Peyer's patch (tissue), 4 donors: ENCODE measurements at places on chromosomes 13 and 19. TPM values are rescaled to one million over a fixed set of nuclear protein-coding genes. Genes with fewer than 3 reads are reported as not detected.

GRCh38 chr19:2702170-2703076 lies at the start of gene GNG7:
GNG7 (minus strand) TSS chr19:2702694; CDS start chr19:2520688, 182,006 bp downstream.
- DNase-seq, result peak; percentile 97

DNA sequence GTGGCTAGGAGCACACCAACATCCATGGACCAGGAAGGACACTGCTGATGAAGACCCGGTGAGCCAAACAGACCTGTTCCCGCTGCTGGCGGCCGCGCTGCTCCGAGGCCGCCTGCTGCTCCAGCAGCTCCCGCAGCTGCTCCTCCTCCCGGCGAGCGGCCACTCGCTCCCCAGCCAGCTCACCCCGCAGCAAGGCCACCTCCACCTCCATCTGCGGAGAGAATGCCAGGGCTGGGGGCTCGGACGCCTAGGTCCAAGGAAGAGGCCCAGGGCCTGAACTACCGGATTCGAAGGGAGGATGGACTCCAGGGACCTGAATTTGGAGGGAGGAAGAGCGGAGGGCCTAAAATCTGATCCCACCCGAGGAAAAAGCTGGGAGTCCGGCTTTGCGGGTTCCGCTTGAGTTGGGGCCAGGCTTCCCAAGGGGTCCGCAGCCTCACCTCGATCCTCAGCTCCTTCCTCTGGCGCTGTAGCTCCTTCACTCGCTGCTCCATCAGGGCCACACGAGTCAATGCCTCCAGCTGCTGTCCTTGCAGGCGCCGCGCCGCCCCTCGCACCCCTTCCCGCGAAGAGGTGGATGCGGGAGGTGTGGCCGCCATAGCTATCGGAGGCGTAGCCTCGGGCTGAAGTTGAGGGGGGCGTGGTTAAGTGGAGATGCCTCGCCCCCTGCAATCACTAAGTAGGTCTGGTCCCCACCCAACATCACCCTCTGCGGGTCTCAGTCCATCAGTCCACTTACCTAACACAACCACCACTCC lies 2.7 kb downstream of the PHLDB3 start:
- no peak for DNase-seq

GRCh38 chr13:39712626-39713025 lies 57.2 kb downstream of the COG6 start:
- DNase-seq, result no peak

GRCh38 chr19:4976401-4977298 lies 7.7 kb downstream of the KDM4B start:
- peak; percentile 39 for DNase-seq

DNA sequence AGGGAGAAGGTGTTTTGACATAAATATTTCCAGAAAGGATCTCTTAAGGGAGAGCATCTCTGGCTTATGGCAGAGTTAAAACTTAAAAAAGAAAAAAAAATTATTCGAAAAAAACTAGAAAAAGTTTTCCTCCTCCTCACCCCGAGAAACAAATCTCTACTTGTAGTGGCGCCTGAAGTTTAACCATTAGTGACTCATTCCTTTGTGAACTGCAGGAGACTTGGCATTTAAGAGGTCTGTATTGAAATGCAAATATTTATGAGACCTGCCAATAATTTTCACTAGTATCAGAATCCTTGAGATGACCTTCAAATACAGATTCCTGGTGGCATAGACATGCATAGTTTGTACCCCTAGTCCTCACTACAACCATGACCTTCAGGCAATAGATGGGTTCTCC lies 64.9 kb upstream of the MED4 start:
- DNase-seq, result no peak

DNA sequence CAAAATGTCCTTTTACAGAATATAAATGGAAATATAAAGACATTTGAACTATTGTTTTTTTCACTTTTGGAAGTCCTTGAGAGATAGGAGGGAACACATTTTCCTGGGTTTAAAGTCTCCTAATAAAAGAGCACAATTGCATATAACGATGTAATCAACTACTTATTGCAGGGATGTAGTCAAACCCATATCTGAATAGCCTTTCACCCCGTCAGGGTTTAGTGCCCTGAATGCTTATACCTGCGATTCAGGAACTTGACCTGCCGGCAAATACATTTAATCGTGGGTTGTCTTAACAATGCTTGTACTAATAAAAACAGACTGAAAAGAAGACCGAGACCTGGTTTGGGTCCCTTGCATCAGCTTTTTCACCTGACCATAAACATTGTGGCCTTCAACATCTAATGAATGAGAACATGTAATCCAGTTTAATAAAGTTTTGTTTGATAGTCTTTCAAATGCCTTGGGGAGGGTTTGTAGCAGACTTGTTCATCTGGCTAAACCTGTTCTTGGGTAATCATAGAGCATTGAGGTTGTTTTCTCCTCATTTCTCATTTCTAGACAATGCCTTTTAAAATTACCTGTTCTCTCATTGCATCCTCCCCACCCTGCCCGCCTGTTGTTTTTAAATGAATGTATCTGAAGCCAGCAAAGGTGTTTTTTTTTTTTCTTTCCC lies 7.0 kb downstream of the KLF5 start:
- peak; percentile 68 for DNase-seq

DNA sequence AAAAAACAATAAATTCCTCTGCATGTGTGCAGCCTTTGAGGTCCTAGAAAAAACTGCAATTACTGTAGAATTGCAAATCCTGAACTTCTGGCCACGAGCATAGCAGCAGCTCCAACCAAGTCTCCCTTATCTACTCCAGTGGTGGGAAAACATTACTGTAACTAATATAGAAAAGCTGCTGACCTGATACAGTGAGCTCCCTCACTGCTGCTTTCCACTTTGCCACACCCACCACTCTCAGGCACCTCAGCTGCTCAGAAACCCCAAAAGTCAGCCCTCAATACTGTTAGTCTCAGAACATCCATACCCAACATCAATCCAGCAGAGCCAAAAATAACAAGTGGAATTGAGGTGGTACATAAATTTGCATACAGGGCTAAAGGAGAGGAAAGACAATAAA lies 192.5 kb downstream of the POU4F1 start:
- no peak for DNase-seq

- DNase-seq, result no peak
These were observed 17.8 kb upstream of the ZNF726 start for GRCh38 chr19:23896912-23897311.

GRCh38 chr19:14418856-14419105 lies 360 bp downstream of the DDX39A start:
- no peak for DNase-seq

DNA sequence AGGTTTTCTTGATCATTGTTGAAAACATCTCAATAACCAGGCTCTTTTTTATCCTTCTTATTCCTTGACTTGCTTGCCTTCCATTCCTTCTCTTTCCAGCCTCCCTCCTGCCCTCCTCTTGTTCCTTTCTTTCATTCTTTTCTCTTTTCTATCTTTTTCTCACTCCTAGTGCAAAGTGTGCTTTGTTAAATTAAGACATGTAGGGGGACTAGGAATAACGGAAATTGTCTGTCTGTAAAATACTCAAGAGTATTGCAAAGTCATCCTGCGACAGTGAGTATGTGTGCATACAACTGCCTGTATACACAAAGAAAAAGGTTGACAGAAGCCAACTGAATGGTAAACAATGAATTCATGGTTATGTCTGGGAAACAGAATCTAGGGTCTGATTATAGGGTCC lies 70.1 kb downstream of the LRRC63 start:
- no peak for DNase-seq

DNA sequence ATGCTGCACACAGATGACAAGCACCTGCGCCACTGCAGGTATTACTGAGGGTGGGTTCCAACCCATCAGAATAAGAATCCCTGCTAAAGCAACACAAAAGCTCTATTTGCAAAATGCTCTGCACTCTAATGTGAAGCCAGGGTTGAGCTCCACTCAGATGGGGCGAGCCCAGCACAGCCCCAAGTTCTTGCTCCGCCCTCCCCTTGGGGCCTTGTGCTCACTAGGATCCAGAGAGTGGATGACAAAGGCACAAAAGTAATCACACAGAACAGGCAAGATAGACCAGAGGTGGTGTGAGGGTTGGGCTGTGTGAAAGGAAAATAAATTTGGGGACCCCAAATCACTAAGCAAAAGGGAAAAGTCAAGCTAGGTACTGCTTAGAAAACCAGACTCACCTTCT lies 8.2 kb upstream of the ZNF611 start:
- no peak for DNase-seq

DNA sequence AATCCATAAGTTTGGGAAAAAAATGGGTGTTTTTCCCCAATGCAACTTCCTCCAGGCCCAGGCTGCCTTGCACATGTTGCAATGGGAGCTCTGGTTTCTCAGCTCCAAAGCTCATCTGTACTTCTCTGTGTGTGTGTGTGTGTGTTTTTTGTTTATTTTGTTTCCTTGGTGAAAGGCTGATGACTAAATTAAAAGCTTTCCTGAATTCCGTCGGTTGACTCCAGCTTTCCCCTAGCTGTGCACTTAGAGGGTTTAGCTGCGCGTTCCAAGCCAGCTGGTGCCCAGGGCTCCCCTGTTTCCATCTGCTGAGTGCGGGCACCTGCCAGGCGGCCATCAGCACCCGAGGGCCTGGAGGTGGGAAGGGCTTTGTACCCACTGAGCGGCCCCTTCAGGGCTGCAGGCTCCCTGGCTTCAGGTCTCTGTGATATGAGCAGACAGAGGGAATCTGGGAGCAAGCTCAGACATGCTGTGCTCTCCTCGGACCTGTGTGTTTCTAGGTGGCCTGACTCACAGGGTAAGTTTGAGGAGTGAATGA lies 129.1 kb upstream of the SOX1 start:
- DNase-seq, result no peak

- peak; percentile 15 for DNase-seq
These were observed 9.5 kb downstream of the IL4I1 start for GRCh38 chr19:49887037-49887664.

DNA sequence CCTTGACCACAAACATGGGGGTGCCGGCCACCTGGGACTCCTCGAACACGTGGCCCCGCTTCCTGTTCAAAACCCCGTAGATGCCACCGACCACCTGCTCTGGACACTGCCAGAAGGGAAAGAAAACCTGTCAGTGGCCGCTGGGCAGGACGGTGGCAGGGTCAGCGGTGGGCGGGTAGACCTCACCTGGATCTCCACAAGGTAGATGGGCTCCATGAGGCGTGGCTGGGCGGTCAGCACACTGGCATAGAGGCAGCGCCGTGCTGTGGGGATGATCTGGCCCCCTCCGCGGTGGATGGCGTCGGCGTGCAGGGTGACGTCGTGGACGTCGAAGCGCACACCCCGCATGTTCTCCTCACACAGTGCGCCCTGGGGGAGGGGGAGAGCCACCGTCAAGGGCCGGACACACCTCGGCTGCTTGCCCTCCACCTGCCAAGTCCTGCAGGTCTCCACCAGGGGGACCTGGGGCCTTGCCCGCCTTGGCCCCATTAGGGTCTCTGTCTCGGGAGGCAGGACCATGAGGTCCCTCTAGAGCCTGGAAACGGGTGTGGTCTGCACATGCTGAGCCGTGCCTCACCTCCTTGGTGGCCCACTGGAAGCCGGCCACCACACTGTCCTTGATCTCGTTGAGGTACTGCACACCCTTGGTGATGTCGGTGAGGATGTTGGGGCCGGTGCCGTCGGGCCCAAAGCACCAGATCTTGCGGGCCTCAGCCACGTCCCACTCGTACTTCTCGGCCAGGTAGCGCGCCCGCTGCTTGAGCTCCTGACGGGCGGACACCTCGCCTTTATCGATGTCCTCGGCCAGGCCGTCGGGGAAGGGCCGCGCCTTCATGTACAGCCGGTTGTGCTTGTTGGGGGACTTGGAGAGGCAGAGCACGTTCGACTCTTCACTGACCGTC lies 6.6 kb upstream of the DAPK3 start:
- DNase-seq, result no peak

GRCh38 chr13:28704919-28705318 lies 13.9 kb downstream of the SLC46A3 start:
- no peak for DNase-seq

- no peak for DNase-seq
These were observed 119.3 kb downstream of the COL4A1 start for GRCh38 chr13:110187641-110188161.

DNA sequence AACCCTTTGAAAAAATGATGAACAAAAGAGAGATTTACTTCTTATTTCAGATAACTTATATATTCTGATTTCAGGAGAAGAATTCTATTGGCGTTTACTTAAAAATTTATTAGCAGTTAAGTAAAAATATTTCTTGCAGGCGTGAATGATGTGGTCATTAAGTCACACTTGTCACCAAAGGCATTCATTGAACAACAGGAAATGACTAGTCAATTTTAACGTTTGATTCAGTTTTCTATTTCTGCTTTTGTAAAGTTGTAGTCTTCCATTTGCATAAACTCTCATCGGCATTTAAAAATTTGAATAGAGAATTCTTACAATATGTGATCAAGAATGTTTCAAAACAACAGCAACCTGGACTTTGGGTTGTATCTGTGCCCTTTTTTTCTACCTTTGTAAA lies 83.4 kb downstream of the GPR12 start:
- no peak for DNase-seq

GRCh38 chr13:113586661-113587479 lies 2.3 kb downstream of the TFDP1 start:
- peak; percentile 36 for DNase-seq

- DNase-seq, result no peak
These were observed 374.3 kb downstream of the FOXO1 start for GRCh38 chr13:40292108-40292507.

AKT1S1 gene
- total RNA-seq, result 30.5 TPM

ZNF878 gene
- not detected for total RNA-seq

TPTE2 gene
- total RNA-seq, result not detected

FCAR gene
- total RNA-seq, result not detected

RAB11B gene
- 181 TPM for total RNA-seq

C19orf73 gene
- total RNA-seq, result 4.6 TPM

DACH1 gene
- 27.4 TPM for total RNA-seq

GADD45B gene
- 56.3 TPM for total RNA-seq

ZNF562 gene
- 38.8 TPM for total RNA-seq

POSTN gene
- total RNA-seq, result 3.2 TPM

VSIG10L gene
- total RNA-seq, result 6.5 TPM

DPF1 gene
- not detected for total RNA-seq

PTPRS gene
- total RNA-seq, result 23.0 TPM

ETV2 gene
- 1.6 TPM for total RNA-seq
